DMS 273 treated with DMSO at 0.1 percent for 48 hours (cell line): ENCODE measurements at places on chromosomes 11 and 22.
A peak's percentile ranks its signal among the peaks of the same experiment; 100 is the strongest.

DNA sequence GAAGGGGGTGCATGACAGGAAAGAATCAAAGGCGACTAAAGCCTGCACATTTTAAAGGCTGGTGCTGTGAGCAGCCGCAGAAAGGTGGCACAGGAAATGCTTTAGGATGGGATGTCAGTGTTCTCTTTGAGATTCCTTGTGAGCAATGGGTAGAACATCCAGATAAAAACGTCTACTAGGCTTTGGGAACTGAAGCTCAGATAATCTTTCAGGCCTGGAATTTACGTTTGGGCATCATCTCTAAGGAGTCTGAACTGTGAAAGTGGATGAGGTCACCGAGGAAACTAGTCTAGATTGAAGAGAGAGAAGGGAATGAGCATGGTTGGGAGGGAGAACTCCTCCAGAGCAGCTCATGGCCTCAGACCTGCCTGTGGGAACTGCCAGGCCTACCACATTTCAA lies 65.7 kb downstream of the FLI1 start:
- no peak for DNase-seq

- no peak for DNase-seq
These were observed 139.2 kb downstream of the LRRC4C start for GRCh38 chr11:41320238-41320637.

- no peak for DNase-seq
These were observed 6.0 kb upstream of the F2 start for GRCh38 chr11:46712874-46713576.

GRCh38 chr11:43837879-43838278 lies 42.8 kb upstream of the ALKBH3 start:
- DNase-seq: no peak

DNA sequence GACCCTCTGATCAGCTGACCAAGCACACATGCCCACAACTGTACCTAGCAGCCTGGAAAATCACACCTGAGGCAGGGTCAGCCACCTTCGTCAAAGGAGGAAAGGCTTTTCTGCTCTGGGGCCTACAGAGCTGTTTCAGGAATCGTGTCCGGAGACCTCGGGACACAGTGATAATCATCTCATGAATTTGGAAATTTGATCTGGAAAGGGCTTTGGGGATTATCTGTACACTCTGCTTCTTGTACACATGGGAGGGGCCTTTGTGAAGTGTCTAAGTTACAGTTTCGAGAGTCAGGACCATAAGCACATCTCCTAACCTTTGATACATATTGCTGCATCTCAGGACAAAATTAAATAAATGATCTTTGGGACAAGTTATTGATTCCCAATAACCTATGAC lies 1421.2 kb upstream of the TENM4 start:
- no peak for DNase-seq

DNA sequence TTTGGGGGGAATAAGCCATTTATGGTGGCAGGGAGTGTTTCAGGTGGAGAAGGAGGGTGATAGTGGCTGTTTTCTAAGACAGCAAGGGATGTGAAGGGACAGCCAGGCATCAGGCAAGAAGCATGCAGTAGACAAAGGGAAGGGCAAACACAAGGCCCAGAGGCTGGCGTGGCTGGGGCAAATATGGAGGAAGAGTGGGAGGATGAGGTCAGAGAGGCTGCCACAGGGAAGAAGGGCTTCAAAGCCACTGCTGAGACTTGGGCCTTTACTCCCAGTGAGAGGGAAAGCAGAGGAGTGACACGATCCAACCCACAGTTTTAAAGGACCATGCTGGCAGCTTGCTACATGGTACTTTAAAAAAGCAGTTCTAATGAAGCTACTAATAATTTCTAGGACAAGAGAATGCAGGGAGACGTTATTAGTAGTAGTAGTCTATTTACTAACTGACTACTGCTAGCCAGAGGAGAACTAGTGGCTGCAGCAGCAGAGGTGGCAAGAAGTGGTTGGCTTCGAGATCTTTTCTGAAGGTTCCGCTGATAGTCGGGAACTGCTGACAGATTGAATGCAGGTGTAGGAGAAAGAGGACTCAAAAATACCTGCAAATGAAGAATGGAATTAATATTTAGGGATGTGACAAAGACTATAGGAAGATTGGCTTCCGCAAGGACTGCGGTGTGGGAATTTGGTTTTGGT lies 13.7 kb downstream of the KMT5B start:
- DNase-seq: no peak

DNA sequence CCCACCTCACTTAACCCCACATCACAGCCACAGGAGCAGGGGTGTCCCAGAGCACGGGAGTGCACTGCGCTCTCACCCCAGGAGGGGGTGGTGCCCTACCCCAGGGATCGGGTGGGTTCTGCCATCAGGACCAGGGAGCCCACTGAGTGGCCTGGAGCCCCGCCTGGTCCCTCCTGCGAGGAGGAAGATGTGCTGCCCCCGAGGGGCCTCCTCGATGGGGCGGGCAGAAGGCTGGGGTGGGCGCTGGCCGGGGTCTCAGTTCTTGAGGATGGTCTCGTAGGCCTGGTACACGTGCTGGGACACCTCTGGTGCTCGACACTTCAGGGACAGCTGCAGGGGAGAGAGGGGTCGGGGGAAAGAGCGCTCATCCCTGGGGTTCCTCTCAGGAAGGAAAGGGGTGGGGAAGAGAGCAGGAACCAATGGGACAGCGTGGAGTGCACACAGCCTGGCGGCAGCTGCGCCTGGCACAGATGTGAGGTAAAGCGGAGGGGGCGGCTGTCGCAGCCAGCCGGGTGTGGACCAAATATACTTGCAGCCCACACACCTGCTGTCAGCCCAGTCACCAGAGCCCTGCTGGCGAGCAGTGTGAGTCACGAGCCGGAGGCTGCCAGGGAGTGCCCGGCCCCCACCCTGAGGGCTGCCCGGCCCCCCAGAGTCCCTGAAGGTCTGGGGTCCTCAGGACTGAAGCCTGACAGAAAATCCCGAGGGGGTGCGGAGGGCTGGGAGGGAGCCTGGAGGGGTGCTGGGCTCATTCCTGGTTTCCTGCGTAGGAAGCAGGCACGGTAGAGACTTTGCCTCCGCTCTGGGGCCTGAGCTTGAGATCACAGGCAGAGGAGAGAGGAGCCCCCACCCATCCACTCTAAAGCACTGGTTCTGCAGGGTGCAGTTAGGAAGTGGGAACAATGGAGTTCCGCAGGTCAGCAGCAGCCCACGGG lies 13.3 kb upstream of the RASL10A start:
- DNase-seq: peak; percentile 70

DNA sequence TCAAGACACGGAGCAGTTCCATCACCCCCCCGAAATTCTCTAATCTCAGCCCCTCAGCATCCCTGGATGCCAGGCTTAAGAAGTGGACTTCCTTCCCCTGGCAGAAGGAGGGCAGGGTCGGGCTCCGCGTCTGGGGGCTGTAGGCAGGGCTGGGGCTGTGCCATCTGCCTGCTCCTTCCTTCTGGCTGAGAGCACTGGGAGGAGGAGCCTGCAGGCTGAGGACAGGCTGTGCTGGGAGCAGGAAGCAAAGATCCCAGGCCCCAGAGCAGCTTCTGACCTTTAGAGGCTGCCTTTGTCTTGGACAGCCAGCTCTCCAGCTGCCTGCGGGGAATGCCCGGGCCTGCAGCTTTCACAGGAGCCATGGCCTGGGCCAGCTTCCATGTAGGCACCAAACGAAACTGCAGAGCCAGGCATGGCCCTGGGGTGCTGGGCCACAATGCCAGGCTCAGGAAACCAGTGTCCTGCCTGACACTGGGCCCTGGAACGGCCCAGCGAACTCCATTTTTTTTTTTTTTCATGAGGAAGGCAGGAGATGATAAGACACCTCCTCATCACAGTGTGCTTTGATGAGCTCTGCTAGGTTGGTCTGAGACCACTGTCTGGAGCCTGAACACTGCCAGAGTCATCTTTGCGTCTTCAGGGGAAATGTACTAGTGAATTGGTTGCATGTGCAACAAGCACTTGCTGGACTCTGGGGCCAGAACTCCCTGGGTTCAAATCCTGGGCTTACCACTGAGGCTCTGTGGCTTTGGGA lies 67.9 kb downstream of the MCM5 start:
- DNase-seq: peak; percentile 46

DNA sequence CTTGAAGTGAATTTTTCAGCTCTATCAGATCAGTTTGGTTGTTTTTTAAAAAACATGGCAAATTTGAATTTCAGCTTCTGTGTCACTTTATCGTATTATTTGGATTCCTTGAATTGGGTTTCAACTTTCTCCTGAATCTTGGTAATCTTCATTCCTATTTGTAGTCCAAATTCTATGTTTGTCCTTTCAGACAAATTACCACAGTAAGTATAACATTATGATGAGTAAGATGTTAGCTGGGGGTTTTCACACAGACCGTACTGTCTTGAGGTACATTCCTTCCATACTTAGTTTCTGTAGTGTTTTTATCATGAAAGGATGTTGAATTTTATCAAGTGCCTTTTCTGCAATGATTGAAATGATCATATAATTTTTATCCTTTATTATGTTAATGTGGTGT lies 28.0 kb downstream of the OR5B17 start:
- DNase-seq: no peak

DNA sequence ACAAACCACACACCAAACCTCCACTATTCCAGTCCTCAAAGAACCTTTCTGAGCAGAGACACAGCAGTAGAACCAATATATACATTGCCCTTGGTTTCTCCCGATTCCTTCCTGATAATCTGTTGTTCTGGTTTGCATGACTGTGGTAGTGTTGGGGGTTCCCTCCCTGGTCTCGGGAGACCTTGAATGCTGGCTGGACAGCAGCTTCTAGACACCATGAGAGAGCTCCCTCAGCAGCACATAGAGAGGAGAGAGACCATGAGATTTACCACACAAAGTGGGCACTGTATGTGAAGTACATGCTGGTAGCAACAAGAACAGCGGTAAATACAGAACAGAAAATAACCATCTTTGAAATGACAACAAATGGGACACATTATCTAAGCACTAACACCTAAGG lies 2.6 kb downstream of the C11orf91 start:
- no peak for DNase-seq

DNA sequence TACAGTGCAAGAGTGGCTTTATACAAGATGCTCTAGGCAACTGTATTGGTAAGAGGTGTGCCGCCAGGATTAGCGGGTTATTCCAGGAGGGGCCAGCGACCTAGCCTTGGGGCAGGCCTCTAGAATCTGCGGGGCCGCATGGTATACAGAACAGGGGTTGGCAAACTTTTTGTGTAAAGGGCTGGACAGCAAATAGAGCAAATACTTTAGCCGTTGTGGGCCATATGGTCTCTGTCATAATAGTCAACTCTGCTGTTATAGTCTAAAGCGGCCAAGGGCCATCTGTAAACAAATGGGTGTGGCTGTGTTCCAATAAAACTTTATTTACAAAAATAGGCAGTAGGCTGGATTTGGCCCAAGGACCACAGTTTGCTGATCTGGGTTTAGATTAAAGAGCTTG lies 32.6 kb downstream of the FBLN1 start:
- DNase-seq: peak; percentile 10

DNA sequence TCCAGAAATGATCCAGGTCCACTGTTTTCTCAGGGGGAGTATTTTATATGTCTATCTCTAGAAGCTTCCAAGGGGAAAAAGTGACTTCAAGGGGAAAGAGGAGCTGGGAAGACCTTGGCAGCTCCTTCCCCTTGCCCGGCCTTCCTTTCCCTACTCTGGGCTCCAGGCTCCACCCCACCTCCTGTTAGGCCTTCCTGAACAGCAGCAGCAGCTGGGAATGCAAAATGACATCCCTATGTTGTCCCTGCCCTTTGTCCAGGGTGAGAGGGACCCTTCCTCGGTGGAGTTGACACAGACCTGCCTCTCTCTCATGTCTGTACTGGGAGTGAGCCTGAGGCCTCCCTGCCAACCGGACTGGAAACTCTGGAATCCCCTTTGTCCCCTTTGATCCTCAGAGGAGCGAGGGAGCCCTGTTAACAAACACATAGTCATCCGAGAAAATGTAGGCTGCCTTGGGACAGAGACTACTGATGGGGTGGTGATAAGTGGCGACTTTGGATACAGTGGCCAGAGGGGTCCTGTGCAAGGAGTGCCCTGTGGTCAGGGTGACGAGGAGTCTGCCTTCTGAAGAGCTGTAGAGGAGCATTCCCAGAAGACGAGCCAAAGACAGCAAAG lies 9.0 kb upstream of the MALAT1 start:
- peak; percentile 34 for DNase-seq

DNA sequence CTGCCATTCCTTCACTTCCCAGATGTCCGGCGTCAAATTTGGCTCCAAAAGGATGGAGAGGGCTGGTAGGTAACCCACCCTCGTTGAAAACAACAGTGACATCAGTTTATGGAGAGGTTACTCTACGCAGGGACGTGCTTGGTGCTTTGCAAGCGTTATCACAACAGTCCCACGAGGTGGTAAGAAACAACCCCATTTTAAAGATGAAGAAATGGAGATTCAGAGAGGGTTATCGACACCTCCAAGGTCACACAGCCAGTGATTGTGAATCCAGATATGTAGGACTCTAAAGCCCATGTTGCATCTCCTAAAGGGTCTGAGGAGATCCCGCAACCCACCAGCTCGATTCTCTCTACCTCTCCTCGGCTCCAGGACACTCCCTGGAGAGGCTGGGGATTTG lies 773 bp downstream of the MIAT start:
- DNase-seq: no peak

DNA sequence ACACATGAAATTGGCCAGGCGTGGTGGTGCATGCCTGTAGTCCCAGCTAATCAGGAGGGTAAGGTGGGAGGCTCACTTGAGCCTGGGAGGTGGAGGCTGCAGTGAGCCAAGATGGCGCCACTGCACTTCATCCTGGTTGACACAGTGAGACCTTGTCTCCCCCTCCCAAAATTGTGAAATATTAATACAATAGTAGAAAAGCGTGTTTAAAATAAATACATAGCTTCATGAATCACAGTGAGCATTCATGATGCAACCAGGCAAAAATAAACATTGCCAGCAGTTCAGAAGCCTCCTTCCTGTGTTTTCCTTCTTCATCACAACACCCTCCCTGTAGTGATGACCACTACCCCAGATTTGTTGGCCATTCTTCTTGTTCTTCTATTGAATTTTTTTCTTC lies 4.3 kb upstream of the TEAD1 start:
- no peak for DNase-seq

DNA sequence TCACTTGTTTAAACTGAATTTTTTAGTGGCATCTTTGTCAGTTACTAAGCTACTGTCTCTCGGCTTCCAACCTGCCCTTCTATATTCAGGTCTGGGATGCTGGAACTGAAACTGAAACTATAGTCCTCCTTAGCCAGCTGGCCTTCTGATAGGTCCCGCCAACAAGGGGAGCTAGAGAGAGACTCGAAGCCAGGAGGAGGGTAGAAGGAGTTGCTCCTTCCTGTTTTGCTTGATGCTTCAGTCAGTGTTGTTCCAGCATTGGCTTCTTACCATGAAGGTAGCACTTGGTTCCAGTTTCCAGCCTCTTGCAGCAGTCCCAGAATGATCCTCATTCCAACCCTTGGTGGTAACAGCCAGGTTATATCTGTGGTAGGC lies 32.9 kb upstream of the HORMAD2 start:
- DNase-seq: no peak
